Prostate gland (tissue), 2 donors: ENCODE measurements at places on chromosomes 7 and 10. TPM values are rescaled to one million over a fixed set of nuclear protein-coding genes. Genes with fewer than 3 reads are reported as not detected.

- H3K27me3 ChIP-seq, result no peaks in the 10 kb centered on the region
- DNase-seq, result no peak
- H3K27ac ChIP-seq, result no peak overlapping the region
- H3K36me3 ChIP-seq, result no peaks in the 10 kb centered on the region
- no peaks in the 10 kb centered on the region for H3K4me1 ChIP-seq
- H3K4me3 ChIP-seq, result no peak overlapping the region
Observed at GRCh38 chr7:4166807-4167206, 515.3 kb upstream of the FOXK1 start.

GRCh38 chr7:2522780-2523433 lies 3.3 kb downstream of the LFNG start:
- H3K4me3 ChIP-seq, result peak overlapping the region; percentile 53
- no peaks in the 10 kb centered on the region for H3K27me3 ChIP-seq
- no peaks in the 10 kb centered on the region for H3K36me3 ChIP-seq
- H3K27ac ChIP-seq, result peak overlapping the region; percentile 82
- peaks cover 46% of the 10 kb centered on the region for H3K4me1 ChIP-seq
- peak; percentile 63 for DNase-seq

GRCh38 chr10:86375204-86375603 lies 8.6 kb upstream of the GRID1 start:
- no peaks in the 10 kb centered on the region for H3K27me3 ChIP-seq
- no peaks in the 10 kb centered on the region for H3K36me3 ChIP-seq
- no peak overlapping the region for H3K27ac ChIP-seq
- no peaks in the 10 kb centered on the region for H3K4me1 ChIP-seq
- no peak for DNase-seq
- no peak overlapping the region for H3K4me3 ChIP-seq

DNA sequence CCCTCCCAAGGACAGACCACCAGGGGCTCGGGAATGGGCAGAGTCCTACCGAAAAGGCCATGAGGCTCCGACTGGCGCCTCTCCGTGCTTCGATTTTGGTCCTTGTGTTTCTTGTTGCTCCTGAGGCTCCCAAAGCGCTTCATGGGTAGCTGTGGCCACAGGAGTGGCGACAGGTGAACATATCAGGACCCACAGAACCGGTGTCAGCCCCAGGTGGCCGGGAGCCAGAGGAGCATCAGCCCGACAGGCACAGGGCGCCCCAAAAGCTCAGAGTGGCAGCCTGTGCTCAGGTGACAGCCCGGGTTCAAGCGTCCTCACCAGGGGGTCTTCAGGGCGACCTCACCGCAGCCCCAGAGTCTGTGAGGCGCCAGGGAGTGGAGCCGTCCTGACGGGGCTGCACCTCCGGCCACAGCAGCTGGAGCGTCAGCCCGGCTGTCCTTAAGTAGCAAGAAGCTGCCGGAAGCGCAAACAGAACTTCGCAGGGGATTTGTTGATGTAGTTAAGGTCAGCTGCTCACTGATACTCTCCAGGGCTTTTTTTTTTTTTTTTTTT lies 141.0 kb downstream of the PRKAG2 start:
- peak overlapping the region; percentile 65 for H3K27ac ChIP-seq
- no peaks in the 10 kb centered on the region for H3K36me3 ChIP-seq
- no peak for DNase-seq
- H3K27me3 ChIP-seq, result no peaks in the 10 kb centered on the region
- peak overlapping the region; percentile 7 for H3K4me3 ChIP-seq

The MACC1 gene
- total RNA-seq, result 3.4 TPM

The UNC5B gene
- total RNA-seq, result 12.8 TPM

The OPALIN gene
- 0.17 TPM for total RNA-seq
